ENCODE measurements at places on chromosomes 7 and 10. TPM values are rescaled to one million over a fixed set of nuclear protein-coding genes. Genes with fewer than 3 reads are reported as not detected.

- H3K4me1 ChIP-seq, result no peaks in the 10 kb centered on the region
- H3K27ac ChIP-seq, result no peak overlapping the region
- H3K27me3 ChIP-seq, result no peaks in the 10 kb centered on the region
- DNase-seq, result no peak
These were observed 40.1 kb downstream of the GPR26 start for GRCh38 chr10:123706236-123706635.

DNA sequence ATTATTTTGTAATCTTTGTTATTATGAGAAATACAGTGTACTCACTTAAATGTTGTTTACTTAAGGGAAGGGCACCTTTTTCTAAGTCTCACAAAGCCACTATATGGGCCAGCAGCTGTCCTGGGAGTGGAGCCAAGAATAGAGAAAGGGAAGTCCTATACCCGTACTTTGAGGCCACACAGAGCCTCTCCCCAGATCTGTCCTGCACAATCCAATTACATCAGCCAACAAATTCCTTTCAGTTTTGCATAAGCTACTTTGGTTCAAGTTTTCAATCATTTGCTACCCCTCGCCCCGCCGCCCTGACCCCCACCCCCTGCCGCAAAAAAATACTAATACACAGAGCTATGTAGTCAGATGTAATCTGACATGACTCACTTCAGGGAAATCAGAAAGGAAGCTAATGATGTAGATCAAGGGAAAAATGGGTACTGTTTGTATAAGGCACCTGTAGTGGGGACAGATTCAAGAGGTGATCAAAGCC is 297.4 kb upstream of the NEBL start:
- H3K4me1 ChIP-seq, result no peaks in the 10 kb centered on the region
- H3K27me3 ChIP-seq, result no peaks in the 10 kb centered on the region
- H3K27ac ChIP-seq, result no peak overlapping the region
- H3K36me3 ChIP-seq, result no peaks in the 10 kb centered on the region
- DNase-seq, result no peak

DNA sequence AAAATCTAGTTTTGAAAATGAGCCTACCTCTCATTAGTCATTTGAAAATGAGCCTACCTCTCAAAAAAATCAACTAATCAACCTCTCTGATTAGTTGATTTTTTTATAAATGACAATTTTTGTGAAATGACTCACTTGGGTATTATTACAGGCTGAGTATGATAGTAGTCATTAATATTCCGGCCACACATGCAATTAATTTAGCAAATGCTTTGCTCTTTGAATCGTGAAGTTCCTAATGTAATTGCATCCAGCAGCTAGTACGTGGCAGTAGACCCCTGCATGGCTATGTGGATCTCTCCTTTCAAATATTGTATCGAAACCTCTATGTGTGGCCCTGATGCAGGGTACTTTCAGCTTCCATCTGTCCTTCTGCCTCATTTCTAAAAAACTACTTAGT is 245.9 kb upstream of the PHYHIPL start:
- no peaks in the 10 kb centered on the region for H3K27me3 ChIP-seq
- H3K36me3 ChIP-seq, result no peaks in the 10 kb centered on the region
- H3K4me1 ChIP-seq, result no peaks in the 10 kb centered on the region

Gene PLXNA4
- 6.6 TPM for total RNA-seq

GRCh38 chr7:1950066-1950451 is 280.0 kb downstream of the ELFN1 start:
- peaks cover 6% of the 10 kb centered on the region for H3K36me3 ChIP-seq
- H3K27me3 ChIP-seq, result no peaks in the 10 kb centered on the region
- H3K4me1 ChIP-seq, result peaks cover 8% of the 10 kb centered on the region

DNA sequence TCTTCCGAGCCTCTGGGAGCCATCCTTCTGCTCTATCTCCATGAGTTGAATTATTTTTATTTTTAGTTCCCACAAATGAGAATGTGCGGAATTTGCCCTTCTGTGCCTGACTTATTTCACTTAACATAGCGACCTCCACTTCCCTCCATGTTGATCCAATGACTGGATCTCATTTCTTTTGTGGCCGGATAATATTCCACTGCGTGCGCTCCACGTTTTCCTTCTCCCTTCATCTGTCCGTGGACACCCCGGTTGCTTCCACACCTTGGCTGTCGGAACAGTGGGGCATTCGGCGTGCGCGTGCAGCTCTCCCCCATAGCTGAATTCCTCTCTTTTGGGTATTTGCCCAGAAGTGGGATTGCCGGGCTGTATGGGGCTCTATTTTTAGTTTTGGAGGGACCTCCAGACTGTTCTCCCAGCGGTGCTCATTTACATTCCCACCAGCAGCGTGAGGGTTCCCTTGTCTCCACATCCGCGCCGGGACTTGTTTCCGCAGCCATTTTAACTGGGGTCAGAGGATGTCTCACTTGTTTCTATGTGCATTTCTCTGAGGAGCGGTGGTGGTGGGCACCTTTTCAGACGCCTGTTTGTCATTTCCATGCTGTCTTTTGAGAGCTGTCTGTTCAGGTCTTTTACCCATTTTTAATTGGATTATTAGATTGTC is 51.0 kb upstream of the SUN1 start:
- H3K27ac ChIP-seq, result peak overlapping the region; percentile 79
- DNase-seq, result no peak
- H3K27me3 ChIP-seq, result no peaks in the 10 kb centered on the region
- H3K36me3 ChIP-seq, result no peaks in the 10 kb centered on the region

GRCh38 chr7:140673063-140673773 is 473 bp downstream of the ADCK2 start:
- H3K27me3 ChIP-seq, result no peaks in the 10 kb centered on the region
- peak overlapping the region; percentile 90 for H3K27ac ChIP-seq
- peaks cover 37% of the 10 kb centered on the region for H3K4me1 ChIP-seq
- DNase-seq, result no peak
- H3K4me3 ChIP-seq, result peak overlapping the region; percentile 93

Gene ADCY1
- 0.42 TPM for total RNA-seq

GRCh38 chr7:52944921-52945320 is 90.5 kb upstream of the POM121L12 start:
- H3K4me3 ChIP-seq, result no peak overlapping the region
- no peaks in the 10 kb centered on the region for H3K36me3 ChIP-seq
- no peak for DNase-seq
- no peaks in the 10 kb centered on the region for H3K4me1 ChIP-seq
- H3K27me3 ChIP-seq, result no peaks in the 10 kb centered on the region

DNA sequence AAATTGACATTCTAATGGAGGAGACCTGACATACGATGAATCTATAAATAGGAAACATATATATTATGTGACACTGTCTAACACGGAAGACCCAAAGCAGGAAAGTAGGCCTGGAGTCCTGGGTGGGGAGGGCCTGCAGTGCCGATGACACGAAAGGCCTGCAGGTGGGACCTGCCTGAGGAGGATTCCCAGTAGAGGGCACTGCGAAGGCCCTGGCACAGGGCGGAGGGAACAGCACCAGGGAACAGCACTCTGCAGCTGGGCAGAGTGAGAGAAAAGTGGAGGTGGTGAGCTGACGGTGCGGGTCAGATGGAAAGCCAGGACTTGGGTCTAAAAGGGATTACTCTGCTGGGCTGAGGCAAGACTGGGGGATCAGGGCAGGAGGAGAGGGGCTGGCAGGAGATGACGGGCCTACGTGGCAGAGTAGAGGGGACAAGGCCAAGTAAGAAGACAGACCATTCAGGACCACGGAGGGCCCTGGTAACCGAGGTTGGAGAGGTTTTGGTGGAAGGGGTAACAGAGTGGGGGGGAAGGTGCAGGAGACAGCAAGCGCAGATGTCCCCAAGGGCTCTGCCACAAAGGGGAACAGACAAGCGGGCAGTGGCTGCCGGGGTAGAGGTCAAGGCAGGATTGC is 8.1 kb downstream of the ZNF746 start:
- H3K36me3 ChIP-seq, result peaks cover 61% of the 10 kb centered on the region
- no peak overlapping the region for H3K27ac ChIP-seq
- no peaks in the 10 kb centered on the region for H3K4me1 ChIP-seq
- no peak overlapping the region for H3K4me3 ChIP-seq
- no peaks in the 10 kb centered on the region for H3K27me3 ChIP-seq

GRCh38 chr7:157139111-157139809 is 534 bp downstream of the UBE3C start:
- no peaks in the 10 kb centered on the region for H3K27me3 ChIP-seq
- no peak for DNase-seq
- H3K4me3 ChIP-seq, result peak overlapping the region; percentile 80
- H3K27ac ChIP-seq, result peak overlapping the region; percentile 93

DNA sequence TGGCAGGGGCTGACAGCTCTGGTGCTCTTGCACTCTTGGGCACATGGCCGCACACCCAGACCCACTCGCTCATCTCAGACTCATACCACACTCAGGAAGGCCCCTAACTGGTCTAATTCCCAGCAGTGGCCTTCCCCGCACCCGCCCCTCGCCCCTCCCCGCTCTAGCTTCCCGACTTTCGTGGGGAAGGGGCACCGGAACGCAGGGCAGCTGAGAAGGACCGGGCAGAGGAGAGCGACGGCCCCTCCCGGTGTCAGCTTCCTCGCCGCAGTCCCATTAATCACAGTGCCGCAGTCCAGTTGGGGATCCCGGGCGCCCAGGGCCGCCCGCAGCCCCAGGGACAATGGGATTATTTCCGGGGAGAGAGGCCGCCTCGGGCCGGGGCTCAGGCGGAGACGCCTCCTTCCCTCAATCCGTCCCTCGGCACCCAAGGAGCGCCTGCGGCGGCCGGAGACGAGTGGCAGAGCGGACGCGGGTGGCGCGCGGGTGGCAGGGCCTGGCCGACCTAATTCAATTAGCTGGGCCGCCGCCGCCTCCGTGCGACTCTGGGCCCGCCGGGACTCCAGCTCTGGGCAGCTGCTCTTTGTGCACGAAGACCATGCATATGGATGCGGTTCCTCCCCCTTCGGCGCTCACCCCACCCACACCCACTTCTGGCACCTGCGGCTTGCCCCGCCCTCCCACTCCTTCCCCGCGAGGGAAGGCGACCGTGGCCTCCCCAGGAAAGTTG is 7.8 kb upstream of the TLX1 start:
- H3K27ac ChIP-seq, result no peak overlapping the region
- H3K4me3 ChIP-seq, result peak overlapping the region; percentile 37
- no peaks in the 10 kb centered on the region for H3K27me3 ChIP-seq
- peaks cover 32% of the 10 kb centered on the region for H3K4me1 ChIP-seq

DNA sequence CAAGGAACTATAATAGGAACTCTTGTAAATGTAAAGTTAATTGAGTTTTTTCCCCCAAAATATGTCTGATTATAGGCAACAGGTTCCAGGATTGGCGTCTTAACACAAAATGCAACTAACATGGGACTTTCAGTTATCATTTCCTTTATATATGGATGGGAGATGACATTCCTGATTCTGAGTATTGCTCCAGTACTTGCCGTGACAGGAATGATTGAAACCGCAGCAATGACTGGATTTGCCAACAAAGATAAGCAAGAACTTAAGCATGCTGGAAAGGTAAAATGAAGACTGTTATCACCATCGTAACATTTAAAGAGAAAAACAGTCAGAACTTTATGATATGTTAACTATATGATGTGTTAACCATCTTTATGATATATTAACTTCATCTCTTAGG is 63.7 kb downstream of the SP8 start:
- H3K4me1 ChIP-seq, result no peaks in the 10 kb centered on the region
- H3K4me3 ChIP-seq, result no peak overlapping the region
- H3K27me3 ChIP-seq, result no peaks in the 10 kb centered on the region
- H3K27ac ChIP-seq, result no peak overlapping the region

Gene PSD
- total RNA-seq, result 122 TPM

GRCh38 chr10:73577788-73578187 is 13.4 kb downstream of the USP54 start:
- H3K36me3 ChIP-seq, result no peaks in the 10 kb centered on the region
- peak overlapping the region; percentile 81 for H3K27ac ChIP-seq
- no peak overlapping the region for H3K4me3 ChIP-seq

GRCh38 chr7:44849259-44849884 is 1.5 kb upstream of the H2AZ2 start:
- H3K4me1 ChIP-seq, result peaks cover 23% of the 10 kb centered on the region
- H3K27me3 ChIP-seq, result no peaks in the 10 kb centered on the region
- DNase-seq, result no peak
- no peak overlapping the region for H3K27ac ChIP-seq
- peak overlapping the region; percentile 80 for H3K4me3 ChIP-seq

DNA sequence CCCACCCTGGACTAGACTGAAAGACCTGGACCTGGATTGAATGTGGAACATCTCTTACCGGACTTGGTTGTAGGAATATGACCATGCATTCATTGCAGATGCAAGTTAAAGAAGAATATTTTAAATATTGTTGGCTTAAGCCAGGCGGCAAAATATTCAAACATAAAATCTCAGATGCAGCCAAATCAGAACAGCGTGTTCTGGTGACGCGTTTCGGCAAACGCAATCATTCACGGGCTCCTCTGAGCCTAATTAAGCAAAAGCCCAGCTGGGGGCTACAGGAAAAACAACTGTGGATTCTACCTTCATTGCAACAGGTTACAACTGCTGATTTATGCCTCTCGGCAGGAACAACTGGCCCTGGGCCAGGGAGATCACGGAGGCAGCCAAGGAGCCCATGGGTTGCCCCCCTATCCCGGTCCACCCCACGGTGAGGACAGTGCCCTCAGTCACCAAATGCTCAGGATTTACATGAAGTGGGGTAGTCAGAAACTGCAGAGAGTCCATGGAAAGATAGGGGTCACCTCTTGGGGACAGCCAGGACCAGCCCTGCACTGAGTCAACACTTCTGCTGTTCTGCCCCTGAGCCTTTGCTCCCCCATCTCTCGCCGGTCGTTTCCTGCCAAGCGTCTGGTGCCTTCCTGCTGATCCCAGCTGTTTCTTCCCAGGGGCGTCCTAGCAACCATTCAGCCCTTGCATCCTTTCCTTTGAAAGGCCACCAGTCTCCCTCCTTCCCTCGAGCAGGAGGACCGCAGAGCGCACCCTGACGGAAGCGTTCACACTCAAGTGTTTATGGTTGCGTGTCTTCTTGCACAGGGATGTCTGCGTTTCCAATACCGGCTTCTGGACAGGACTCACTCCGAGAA is 64.4 kb upstream of the SFMBT2 start:
- no peaks in the 10 kb centered on the region for H3K36me3 ChIP-seq
- H3K27ac ChIP-seq, result no peak overlapping the region
- peaks cover 12% of the 10 kb centered on the region for H3K4me1 ChIP-seq
- no peak for DNase-seq

GRCh38 chr10:104734433-104734832 is 93.3 kb downstream of the SORCS3 start:
- H3K36me3 ChIP-seq, result no peaks in the 10 kb centered on the region
- peaks cover 25% of the 10 kb centered on the region for H3K4me1 ChIP-seq
- DNase-seq, result peak; percentile 90

Gene MYL10
- not detected for total RNA-seq

DNA sequence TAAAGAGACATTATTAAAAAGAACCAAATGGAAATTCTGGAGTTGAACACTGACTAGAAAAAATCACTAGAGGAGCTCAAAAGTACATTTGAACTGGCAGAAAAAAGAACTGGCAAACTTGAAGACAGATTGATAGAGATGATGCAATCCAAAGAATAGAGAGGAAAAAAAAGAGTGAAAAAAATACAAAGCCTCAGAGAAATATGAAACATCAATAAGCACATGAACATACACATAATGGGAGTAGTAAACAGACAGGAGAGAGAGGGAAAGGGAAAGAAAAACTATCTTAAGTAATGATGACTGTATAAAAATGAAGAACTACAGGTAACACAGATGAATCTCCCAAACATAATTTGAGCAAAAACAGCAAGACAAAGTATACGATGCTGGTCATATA is 61.1 kb downstream of the CNOT4 start:
- H3K4me3 ChIP-seq, result no peak overlapping the region
- H3K36me3 ChIP-seq, result peaks cover 2% of the 10 kb centered on the region
- no peak for DNase-seq
- peaks cover 29% of the 10 kb centered on the region for H3K4me1 ChIP-seq
- no peak overlapping the region for H3K27ac ChIP-seq
- no peaks in the 10 kb centered on the region for H3K27me3 ChIP-seq

Gene CHST12
- 20.0 TPM for total RNA-seq

GRCh38 chr7:50339990-50340500 is 35.5 kb downstream of the IKZF1 start:
- H3K36me3 ChIP-seq, result no peaks in the 10 kb centered on the region
- no peak overlapping the region for H3K4me3 ChIP-seq
- H3K4me1 ChIP-seq, result no peaks in the 10 kb centered on the region
- no peaks in the 10 kb centered on the region for H3K27me3 ChIP-seq
- H3K27ac ChIP-seq, result no peak overlapping the region
